ENCODE measurements at places on chromosomes 11 and 22.

DNA sequence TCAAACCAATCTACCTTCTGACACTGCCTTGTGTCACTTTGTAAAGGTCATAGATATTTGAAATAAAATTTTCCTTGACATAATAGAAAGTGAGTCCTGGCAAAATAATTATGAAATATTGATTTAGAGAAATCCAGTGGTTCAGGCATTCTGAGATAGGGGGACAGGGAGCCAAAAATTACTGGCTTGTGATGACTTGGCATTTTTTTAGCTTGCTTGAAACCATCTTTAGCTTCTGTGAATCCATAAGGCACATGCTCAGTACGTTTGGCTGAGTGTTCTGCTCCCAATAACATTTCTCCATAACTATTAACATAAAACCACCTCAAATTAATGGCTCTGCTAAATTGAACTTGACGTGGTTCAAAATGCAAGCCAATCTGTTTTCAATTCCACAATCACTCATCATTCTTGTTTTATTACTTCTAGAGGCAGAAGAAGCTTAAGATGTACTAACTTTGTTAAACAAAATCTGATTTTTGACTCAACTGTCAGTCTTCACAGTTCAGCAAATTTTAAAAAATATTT lies 209.0 kb downstream of the LRRC4C start:
- DNase-seq, result no peak
- H3K27ac ChIP-seq, result no peak overlapping the region
- H3K27me3 ChIP-seq, result no peaks in the 10 kb centered on the region

GRCh38 chr11:65159012-65159411 lies 11.0 kb upstream of the SPDYC start:
- H3K27me3 ChIP-seq, result no peaks in the 10 kb centered on the region
- H3K36me3 ChIP-seq, result no peaks in the 10 kb centered on the region
- H3K4me1 ChIP-seq, result no peaks in the 10 kb centered on the region
- no peak overlapping the region for H3K27ac ChIP-seq

- DNase-seq, result no peak
- no peak overlapping the region for H3K4me3 ChIP-seq
- no peak overlapping the region for H3K27ac ChIP-seq
- no peaks in the 10 kb centered on the region for H3K27me3 ChIP-seq
- peaks cover 13% of the 10 kb centered on the region for H3K36me3 ChIP-seq
Observed at GRCh38 chr11:111736621-111737443, 29.4 kb downstream of the PPP2R1B start.

GRCh38 chr11:61626580-61627380 lies 45.9 kb upstream of the SYT7 start:
- no peak overlapping the region for H3K27ac ChIP-seq
- H3K36me3 ChIP-seq, result no peaks in the 10 kb centered on the region
- H3K4me1 ChIP-seq, result no peaks in the 10 kb centered on the region
- no peak for DNase-seq
- H3K4me3 ChIP-seq, result no peak overlapping the region

DNA sequence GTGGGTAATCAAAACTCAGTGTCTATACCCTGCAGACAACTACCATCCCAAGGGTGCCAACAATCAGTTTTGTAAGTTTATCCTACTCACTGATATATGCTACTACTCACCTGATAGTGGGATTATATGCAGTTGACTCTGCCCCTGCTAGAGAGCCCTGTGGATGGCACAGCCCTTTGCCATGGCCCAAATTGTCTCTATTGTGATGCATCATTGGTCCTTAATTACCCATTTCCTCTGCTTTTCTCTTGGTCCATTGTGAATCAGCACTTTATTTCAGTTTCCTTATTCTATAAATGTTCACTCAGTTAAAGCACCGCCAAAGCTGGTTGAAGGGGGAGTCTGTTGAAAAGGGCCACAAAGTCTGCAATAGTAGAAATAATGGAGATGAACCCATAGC lies 42.3 kb downstream of the PLAAT5 start:
- no peak overlapping the region for H3K4me3 ChIP-seq
- H3K4me1 ChIP-seq, result no peaks in the 10 kb centered on the region
- no peak overlapping the region for H3K27ac ChIP-seq

GRCh38 chr22:30878516-30879414 lies 89.8 kb downstream of the MORC2 start:
- no peaks in the 10 kb centered on the region for H3K4me1 ChIP-seq
- H3K4me3 ChIP-seq, result no peak overlapping the region
- DNase-seq, result no peak
- no peak overlapping the region for H3K27ac ChIP-seq
- no peaks in the 10 kb centered on the region for H3K27me3 ChIP-seq
- H3K36me3 ChIP-seq, result no peaks in the 10 kb centered on the region
